Epithelial cell of proximal tubule (primary cell): ENCODE measurements at places on chromosomes 1 and 21. TPM values are rescaled to one million over a fixed set of nuclear protein-coding genes. Genes with fewer than 3 reads are reported as not detected.

- no peak for DNase-seq
Observed at GRCh38 chr1:206575894-206576737, 36.1 kb downstream of the EIF2D start.

- DNase-seq = no peak
Observed at GRCh38 chr21:16028941-16029464, 299.2 kb downstream of the USP25 start.

PAQR7 gene
- 9.4 and 15.0 TPM in 2 replicates for total RNA-seq

TLCD4 gene
- total RNA-seq = 3.2 and 5.4 TPM in 2 replicates

NPPB gene
- total RNA-seq = 1.2 and 3.5 TPM in 2 replicates

SIPA1L2 gene
- total RNA-seq = 5.3 and 8.0 TPM in 2 replicates

WNT3A gene
- not detected in 2 replicates for total RNA-seq

DNA sequence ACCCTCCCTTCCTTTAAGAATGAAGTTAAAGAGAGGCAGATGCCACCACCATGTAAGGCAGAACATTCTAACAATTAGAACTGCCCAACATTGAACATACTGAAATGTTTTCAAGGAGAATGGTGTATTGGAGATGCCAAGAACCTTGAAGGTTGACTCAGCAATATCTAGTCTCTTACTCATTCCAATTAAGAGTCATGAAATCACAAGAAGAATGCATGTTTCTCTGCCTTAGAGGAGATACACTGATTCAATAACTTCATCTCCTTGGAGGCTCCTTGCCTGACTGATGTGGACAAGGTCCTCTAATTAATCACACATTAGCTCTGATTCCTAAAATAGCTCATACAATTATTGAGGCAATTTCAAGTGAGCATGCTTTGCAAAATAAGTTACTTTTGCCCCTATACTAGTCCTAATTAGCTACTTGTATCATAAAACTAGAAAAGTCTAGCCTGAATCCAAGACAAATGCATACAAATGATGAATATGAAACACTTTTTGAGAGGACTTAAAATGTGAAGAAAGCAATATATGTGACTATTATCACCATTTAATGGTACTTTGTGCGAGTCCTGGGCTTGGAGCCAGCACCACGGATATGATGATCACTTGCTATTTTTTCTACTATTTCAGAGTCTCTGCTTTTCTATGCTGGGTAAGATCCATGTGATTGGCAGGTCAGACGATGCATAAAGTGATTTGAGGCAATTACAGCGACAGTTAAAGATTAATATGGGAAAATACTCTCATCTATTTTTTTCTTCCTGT lies 114.5 kb downstream of the DSCAM start:
- no peak for DNase-seq

NGF gene
- total RNA-seq = 2.0 and 2.7 TPM in 2 replicates

RNASEL gene
- total RNA-seq = 1.7 and 2.5 TPM in 2 replicates

ADGRL2 gene
- total RNA-seq = 21.6 and 22.4 TPM in 2 replicates

PTGER3 gene
- 0.51 and 0.75 TPM in 2 replicates for total RNA-seq

DNA sequence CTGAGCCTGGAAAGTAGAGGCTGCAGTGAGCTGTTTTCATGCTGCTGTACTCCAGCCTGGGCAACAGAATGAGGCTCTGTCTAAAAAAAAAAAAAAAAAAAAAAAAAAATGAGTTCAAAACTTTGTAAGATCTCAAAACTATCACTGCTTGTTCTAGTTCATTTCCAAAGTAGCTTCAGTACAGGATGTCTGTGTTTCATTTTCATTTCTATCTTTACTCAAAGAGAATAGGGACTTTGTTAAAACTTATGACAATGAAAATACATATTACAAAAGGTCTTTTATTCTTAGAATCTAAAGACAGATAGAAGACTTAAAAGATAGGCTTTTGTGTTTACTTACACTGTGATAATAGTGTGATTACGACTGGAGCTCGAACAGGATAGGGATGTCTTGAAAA lies 709.7 kb downstream of the ADGRL2 start:
- DNase-seq = no peak

CD1E gene
- total RNA-seq = not detected in 2 replicates

DNA sequence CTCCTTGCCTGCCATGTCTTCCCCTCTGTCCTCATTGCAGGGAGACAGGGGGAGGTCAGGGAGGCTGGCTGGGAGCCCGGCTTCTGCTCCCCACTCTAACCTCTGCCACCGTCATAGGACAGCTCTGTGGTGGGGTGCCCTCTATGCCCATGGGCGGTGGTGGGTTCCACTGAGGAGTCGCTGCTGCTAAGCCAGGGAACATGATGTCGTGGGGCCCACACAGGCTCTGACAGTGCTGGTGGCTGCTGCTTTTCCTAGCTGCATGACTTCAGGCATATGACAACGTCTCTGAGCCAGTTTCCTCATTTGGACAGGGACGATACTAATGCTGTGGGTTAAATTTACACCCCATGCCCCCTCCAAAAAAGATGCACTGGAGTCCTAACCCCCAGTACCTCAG lies 14.7 kb downstream of the KCNA10 start:
- no peak for DNase-seq

DNA sequence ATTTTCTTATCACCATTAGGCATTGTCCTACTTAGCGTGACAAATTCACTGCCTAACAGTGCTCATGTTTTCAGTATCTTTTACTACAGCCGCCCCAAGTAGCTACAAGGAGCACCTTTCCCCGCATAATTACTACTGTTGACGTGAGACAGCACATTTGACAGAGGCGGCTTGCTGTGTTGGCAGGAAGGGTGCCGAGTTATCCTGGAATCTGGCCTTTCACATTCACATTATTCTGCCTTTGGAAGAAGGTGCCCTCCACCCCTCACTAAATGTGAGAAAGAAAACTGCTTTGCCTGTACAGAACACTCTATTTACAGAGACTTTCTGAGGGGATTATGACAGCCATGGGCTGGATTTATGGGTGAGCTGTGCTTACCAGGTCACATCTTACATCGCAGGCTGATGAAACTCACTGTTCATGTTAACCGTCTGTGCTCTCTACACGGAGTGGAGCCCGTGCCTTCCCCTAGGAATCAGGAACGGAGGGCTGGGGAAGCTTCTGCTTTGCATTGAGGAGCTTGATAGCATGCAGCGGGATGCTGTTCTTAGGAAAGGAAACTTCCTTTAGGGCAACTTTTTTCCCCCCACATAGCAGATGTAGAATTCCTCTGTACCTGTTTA lies 148.0 kb upstream of the ZRANB2 start:
- no peak for DNase-seq

DNA sequence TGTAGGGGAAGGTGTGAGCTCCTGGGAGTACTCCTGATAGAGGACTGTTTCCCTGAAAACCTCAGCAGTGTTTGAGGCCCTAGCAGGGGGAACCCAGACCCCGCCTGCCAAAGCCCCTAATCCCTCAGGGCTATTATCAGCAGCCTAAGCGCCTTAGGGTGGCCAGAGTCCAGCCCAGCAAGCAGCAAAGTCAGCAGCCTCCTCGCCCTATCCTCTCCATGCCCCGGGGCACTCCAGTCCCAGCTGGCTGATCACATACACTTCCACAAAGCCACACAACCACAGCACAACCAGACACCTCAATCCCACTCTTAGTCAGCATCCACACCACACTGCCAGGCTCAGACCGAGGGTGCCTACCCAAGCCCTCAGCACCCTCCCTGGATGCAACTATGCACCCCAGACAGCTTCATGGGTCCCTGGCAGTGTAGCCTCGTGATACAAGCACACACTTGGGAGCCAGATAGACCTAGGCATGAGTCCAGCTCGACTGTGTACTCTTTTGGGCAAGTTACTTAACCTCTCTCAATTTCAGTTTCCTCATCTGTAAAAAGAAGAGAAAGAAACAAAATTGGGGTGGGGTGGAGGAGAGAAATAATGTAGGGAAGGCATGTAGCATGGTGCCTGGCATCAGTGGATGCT lies 7.1 kb downstream of the IGSF9 start:
- DNase-seq = no peak

DNA sequence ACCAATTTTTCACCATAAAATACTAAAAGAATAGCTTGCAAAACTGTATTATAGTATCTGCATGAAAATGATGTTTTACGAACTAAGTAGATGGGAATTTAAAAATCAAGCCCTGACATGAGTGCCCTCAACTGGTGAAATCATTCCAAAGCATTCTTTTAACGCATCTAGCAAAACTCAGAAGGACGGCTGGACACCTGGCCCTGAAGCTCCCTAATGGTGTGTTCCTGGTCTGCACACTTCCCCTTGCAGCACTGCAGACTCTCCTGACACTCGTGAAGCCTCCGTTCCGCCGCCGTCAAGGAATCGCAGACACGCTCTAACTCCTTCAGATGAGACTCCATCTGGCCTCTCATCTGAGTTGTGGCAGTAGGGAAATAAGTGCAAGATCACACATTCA lies 39.9 kb downstream of the ODF2L start:
- DNase-seq = no peak

DNA sequence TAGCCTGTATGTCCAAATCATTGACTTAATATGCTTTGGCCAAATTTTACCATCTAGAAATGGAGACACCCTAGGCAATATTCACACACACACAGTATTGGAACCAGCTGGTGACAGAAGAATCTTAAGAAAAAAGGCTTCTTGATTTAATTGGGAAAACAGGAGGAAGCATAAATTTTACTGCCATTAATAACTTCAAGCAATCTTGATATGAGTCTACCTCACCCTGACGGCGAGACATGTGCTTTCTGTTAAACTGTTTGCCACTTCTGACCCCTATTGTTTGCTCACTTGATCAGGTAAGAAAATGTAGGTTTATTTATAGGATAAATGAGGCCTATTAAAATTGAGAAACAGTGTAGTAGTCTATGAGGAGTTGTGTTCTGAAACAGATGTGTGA lies 73.2 kb downstream of the KIFAP3 start:
- DNase-seq = no peak

DNA sequence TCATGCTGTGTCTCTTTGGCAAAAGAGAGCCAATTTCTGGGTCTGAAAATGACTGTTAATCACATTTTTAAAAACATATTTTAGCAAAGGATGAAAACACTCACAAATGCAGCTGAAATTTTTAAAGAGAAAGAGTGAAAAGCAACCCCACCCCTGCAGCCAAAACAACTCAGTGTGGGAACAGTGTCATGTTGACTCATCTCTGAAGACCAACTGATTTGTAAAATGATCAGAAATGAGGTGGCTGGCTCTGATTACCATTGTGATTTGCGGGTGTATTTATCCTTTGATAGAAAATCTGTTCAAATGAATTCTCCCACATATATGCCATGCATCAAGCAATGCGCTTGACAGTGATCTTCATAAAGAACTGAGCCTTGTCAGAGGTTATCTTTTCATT lies 287.0 kb upstream of the ESRRG start:
- no peak for DNase-seq

DNA sequence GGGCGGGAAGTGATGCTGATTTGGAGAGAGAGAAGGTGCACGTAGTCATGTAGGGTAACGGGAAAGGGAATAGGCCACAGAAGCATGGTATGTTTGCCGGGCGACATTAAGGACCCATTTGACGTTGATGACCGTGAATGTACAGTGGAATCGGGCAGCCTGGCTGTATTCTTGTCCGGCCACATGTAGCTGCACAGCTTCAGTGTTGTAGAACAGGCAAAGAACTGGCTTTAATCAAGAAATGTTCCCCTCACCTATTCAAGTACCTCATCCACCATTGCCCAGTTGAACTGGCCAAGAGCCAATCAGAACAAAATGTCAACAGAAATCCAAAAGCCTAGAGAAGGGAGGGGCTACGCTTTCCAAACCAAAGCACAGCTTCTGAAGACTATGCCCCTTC lies 104.8 kb downstream of the DHRS3 start:
- DNase-seq = no peak

ILF2 gene
- 295 and 370 TPM in 2 replicates for total RNA-seq

GRCh38 chr1:179583771-179584320 lies 7.8 kb upstream of the TDRD5 start:
- DNase-seq = no peak

MFSD2A gene
- total RNA-seq = 5.3 and 16.9 TPM in 2 replicates

- DNase-seq = no peak
Observed at GRCh38 chr1:71509051-71509595, 428.3 kb upstream of the ZRANB2 start.

CYP4X1 gene
- total RNA-seq = 0.46 TPM in 1 of 2 replicates, not detected in the other

- DNase-seq = no peak
Observed at GRCh38 chr1:229258031-229258756, 12.7 kb upstream of the RAB4A start.

TRIM67 gene
- not detected in 2 replicates for total RNA-seq

- DNase-seq = no peak
Observed at GRCh38 chr1:206699000-206699586, 14.4 kb downstream of the MAPKAPK2 start.

GRCh38 chr1:96072021-96072420 lies 649.6 kb upstream of the PTBP2 start:
- no peak for DNase-seq

GRCh38 chr1:116832308-116832931 lies 77.3 kb upstream of the PTGFRN start:
- no peak for DNase-seq

DNA sequence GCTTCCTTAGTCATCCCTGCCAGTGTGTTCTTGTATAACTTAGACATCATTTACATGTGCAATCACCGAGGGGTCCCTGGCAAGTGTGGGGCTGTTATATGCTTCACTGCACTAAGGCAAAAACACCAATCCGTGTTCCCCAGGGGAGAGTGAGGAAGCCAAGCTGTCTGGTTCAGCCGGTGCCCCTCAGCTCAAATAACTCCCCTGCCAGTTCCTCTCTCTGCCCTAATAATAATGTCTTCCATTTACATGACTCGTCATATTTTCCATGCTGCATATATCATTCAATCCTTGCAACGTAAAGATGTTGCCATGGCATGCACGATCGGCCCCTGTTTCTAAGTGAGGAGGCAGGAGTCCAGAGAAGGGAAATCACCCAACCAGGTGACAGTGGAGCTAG lies 24.4 kb upstream of the NDC1 start:
- no peak for DNase-seq

DNA sequence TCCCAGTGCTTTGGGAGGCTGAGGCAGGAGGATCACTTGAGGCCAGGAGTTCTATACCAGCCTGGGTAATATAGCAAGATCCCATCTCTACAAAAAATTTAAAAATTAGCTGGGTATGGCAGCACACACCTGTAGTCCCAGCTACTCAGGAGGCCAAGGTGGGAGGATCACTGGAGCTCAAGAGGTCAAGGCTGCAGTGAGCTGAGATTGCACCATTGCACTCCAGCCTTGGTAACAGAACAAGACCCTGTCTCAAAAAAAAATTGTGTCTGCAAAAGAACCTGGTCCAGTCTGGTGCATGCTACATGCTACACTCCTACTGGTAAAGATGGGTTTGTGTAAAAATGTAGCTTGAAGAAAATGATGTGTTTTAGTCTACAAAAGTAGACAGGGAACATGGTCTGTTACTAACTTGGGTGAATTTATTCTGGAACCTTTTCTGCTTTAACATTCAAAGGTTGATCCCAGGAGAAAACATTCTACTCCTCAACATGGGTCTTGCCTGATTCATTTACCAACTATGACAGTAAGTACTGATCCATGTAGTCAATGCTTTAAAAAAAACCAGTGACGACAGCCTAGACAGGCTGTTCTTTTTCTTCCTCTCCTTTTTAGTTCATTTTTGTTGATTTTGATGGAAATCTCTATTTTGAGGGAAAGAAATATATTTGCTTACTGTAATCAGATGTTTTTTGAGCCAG lies 32.7 kb upstream of the ENAH start:
- no peak for DNase-seq

GRCh38 chr21:31335957-31336738 lies 7.9 kb downstream of the TIAM1 start:
- peak; percentile 37 for DNase-seq

GRCh38 chr1:166184897-166185296 lies 18.1 kb upstream of the FAM78B start:
- no peak for DNase-seq

GRCh38 chr21:40839521-40839920 lies 7.4 kb downstream of the DSCAM start:
- DNase-seq = no peak
